ENCODE measurements at places on chromosomes 7 and 10.

DNA sequence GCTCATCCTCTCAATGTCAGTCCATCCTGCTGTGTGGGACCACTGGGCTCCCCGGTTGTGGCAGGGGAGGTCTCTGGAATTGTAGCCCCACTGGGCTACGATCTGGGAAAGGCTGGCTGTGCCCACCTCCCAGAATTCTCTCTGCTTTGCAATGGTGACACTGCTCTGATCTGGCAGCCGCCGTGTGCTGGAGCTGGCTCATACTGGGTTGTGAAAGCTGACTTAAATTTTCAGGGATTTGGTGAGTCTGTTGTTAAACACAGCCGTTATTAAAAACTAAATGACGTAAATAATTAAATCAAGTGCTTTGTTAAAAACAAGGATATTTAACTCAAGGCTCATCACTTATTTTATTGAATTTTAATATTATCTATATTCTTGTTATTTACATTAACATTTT is 160.0 kb downstream of the TAX1BP1 start:
- DNase-seq: no peak

DNA sequence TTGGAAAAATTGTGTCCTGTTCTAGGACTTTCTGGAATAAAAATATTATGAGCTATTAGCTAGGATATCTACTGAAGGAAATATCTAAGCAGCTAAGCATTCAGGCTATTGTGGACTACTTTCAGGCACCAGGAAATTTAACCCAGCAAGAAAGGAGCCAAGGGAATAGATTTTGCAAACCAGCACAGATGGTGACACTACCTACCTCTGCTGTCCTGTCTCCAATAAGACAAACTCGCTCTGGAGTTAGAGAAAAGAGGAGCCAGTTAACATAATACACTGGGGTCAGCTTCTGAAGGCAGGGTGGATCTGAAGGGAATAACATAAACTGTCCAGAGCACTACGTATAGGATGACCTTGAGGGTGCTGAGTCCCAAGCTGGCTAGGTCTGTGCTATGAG is 223.7 kb upstream of the PRSS58 start:
- no peak for DNase-seq

- no peak for DNase-seq
Observed at GRCh38 chr10:107477266-107477665, 312.8 kb upstream of the SORCS1 start.

DNA sequence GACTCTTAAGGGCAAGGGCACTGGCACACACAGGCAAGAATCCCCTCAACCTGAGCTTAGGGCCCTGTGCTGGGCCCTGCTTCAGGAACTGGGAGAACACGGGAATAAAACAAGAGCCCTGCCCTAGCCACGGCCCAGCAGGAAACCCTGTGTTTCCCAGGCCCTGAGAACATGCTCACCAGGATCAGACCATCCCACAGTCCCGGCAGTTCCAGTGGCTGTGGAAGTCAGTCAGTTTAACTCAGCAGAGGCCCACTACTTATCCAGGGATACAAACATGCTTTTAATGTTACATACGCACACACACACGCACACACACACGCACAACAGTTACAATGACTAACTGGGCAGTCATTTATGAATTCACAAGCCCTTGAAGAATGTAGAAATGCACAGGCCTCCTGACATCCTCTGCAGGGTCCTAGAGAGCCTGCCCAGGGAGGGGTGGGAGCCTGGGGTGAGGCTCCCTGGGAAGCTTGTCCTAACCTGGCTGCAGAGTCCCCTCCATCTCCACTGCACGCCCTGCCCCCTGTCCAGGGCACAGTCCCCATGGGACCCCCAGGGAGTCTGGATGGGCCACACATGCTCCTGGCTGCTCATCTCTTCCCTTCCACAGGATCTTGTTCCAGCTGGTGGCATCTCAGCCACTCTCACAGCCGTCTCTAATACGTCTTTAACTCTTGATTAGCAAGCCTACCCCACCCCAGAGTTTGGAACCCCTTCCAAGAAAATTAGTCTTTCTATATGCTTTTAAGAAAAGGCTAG is 97.6 kb downstream of the TCERG1L start:
- no peak for DNase-seq

DNA sequence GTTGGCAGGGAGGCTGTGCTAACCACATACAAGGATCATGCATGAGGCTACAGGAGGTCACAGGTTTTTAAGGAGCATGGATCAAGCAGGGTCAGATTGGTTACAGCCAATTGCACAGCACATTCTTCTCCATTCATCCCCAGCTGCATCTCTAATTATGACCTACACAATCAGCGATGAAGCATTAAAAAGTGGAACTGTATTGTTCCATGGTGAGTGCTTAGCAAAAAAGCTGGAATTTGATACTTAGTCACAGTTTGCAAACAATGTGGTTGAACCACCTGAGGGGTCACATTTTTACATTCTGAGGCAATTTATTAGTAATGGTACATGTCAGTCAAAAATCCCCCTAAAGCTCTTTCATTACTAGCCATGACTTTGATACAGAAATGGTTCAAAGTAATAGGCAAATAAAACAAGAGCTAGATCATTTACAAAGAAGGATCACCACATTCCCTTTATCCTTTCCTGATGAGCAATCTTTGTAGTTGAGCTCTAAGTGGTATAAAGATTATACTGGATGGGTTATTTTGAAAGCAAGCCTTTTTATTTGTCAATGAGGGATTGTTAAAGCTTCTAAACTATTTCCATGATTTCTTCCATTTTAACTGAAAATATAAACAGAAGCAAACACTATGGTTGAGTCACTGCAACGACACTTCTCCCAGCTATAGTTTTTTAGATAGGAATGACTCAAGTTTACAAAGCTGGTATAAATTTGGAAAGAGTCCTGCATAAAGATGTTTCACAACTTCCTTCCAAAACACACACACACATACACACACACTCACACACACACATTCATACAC is 217.8 kb upstream of the SEMA3A start:
- no peak for DNase-seq

- DNase-seq: no peak
Observed at GRCh38 chr10:104307576-104308438, 30.5 kb downstream of the ITPRIP start.

- DNase-seq: no peak
Observed at GRCh38 chr7:156196649-156197048, 384.4 kb upstream of the SHH start.

GRCh38 chr7:138208142-138208570 is 131.9 kb downstream of the AKR1D1 start:
- no peak for DNase-seq

GRCh38 chr10:36455526-36456133 is 669.8 kb upstream of the ANKRD30A start:
- no peak for DNase-seq

DNA sequence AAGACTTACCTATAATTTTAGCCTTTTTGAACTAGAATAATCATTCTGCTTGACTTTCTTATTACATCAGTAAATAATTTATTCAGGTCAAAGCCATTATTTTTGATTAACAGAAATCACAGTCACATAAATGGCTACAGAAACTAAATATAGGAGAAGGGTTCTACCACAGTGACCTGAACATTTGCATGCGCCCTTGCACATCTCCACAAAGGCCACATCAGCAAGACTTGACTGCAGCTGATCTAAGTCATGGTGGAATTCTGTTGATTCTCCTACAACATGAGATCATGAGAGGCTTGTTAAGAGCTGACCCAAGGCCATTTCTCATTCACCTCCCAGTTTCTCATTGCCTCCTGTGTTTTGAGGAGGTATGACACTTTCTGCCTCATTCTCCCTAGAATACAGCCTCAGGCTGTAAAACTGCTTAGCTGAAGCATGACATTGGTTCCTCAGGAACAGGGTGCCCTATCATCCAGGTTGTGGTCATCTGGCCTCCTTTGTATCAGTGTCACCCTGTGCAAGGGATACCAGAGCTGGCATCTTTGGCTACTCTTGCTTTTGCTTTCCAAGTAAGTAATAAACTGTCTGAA is 6.7 kb upstream of the IMMP2L start:
- DNase-seq: no peak
